ENCODE measurements at places on chromosomes 4 and X.
A peak's percentile ranks its signal among the peaks of the same experiment; 100 is the strongest.

DNA sequence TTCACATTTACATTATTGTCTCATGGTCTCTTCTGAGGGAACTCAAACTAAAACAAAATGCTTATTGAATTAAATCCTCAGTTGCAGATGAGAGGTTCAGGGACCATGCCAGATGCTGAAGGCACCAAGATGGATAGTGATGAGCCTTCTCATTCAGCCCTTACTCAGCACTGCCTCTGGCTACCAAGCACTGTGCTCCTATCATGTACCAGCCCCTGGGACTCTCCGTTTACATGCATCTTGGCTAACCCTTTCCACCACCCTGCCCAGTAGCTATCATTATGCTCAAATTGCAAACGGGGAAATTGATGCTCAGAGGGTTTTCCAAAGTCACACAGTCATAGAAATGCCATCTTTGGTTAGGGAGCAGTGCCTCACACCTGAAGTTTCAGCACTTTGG, 22.6 kb upstream of the TMEM184C start:
- DNase-seq, result no peak

DNA sequence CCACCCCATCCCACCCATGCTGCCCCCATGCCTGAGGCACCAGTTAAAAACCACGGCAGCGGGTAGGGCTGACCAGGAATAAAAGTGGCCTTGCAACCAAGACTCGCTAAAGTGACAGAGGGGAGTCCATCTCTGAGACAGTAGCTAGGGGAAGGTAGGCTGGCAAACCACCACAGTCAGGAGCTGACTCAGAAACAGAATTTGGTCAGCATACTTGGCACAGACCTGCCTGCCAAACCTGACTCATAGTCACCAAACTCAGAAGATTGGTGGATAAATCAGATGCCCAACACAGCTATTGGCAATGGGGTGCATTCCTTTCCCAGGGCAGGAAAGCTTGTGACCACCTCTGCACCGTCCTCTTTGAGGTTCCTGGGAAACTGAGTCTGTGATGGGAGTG, 193.8 kb downstream of the BCOR start:
- DNase-seq, result no peak

GRCh38 chr4:1345903-1346780, 866 bp upstream of the UVSSA start:
- DNase-seq, result peak; percentile 29

- DNase-seq, result no peak
These were observed 5.7 kb downstream of the CYP2U1 start for GRCh38 chr4:107937040-107937439.

GRCh38 chr4:90220459-90220858, 93.3 kb downstream of the CCSER1 start:
- no peak for DNase-seq

GRCh38 chr4:40486534-40486933, 143.1 kb downstream of the RBM47 start:
- DNase-seq, result no peak

DNA sequence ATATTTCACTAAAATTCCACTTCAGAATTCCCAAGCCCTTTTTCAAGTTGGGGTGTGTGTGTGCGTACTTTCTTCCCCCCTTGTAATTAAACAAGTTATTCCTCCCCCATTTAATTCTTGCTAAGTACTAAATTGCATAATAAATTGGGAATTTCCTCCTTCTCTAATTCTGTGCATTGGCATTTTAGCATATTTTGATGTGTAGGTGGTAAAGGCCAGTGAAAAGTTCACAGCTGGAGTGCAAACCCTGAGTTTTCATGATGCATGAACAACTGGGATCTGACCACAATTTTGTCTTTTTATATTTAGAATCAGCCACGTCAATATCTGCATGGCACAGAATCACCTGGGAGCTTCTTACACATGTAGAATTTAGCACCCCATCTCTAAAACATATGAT, 18.5 kb downstream of the ANXA3 start:
- DNase-seq, result no peak

GRCh38 chr4:182752158-182752910, 164.9 kb downstream of the DCTD start:
- DNase-seq, result no peak
